Activated T-helper 2 cell treated with anti-CD3 and anti-CD28 coated beads, Interferon-gamma antibody, Interleukin-2, Interleukin-4, amounts not matched to agents 10 μg/mL and 5 μg/mL and 100 μg/mL, durations not matched to agents 14 hours and 24 hours and 36 hours (primary cell): ENCODE measurements at places on chromosomes 5 and 9. TPM values are rescaled to one million over a fixed set of nuclear protein-coding genes. Genes with fewer than 3 reads are reported as not detected.

The ECM2 gene
- total RNA-seq, result not detected in 2 replicates

The SPRY4 gene
- 0.64 TPM in 2 replicates for total RNA-seq

The TLX3 gene
- total RNA-seq, result not detected in 2 replicates

The FAM151B gene
- 0.43 and 0.76 TPM in 2 replicates for total RNA-seq

The ENTPD2 gene
- total RNA-seq, result not detected in 2 replicates

The LCN6 gene
- not detected in 2 replicates for total RNA-seq

The PCDHGA4 gene
- total RNA-seq, result 0.44 and 0.57 TPM in 2 replicates

The AIF1L gene
- 0.27 and 0.55 TPM in 2 replicates for total RNA-seq

The GFRA3 gene
- total RNA-seq, result 0.16 and 0.32 TPM in 2 replicates

The PCDHA9 gene
- total RNA-seq, result not detected in 2 replicates

The SPINK7 gene
- not detected in 2 replicates for total RNA-seq
